Stimulated activated CD4-positive, alpha-beta T cell treated with anti-CD3 and anti-CD28 coated beads, Interleukin-4, amount 100 ng/mL, for 1 hour (primary cell): ENCODE measurements at places on chromosomes 4 and X.

DNA sequence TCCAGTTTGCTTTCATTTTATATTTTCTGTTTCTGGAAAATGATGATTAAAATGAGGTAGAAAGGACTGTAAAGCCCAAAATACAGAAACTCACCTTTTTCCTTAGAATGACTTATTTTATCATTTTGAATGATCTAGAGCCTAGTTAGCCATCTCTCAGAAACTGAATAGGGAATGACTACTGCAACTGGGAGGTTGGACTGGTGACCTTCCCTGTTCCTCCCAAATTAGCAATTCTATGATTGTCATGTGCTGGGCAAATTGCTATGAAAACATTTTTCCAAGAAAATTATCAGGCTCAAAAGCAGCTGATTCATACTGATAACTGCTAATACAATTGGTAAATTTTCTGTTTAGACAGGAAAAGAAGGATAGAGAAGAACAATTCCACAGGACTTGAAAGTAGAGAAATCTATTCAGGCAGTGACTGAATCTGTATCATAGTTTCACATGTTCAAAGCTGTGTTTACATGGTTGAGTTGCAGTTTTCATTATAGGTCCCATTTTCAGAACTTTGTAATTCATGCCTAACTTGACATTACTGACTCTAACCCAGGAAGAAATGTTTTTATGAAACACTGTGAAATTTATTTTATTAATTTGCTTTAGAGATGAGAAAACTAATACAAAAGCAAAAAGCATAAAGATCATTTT is 43.4 kb upstream of the SEC24B start:
- DNase-seq, result no peak

GRCh38 chr4:119550857-119551532 is 77.6 kb downstream of the PDE5A start:
- no peak for DNase-seq

- no peak for DNase-seq
These were observed 168.7 kb downstream of the DLG3 start for GRCh38 chrX:70613295-70613694.

GRCh38 chr4:15444879-15445547 is 17.2 kb downstream of the C1QTNF7 start:
- no peak for DNase-seq

- DNase-seq, result peak; percentile 44
These were observed at the start of gene L1CAM for GRCh38 chrX:153885968-153886903. L1CAM (minus strand) TSS chrX:153886173; CDS start chrX:153875836, 10,337 bp downstream.

GRCh38 chr4:53141308-53141707 is 224.6 kb downstream of the SCFD2 start:
- no peak for DNase-seq

GRCh38 chrX:291411-291901 is 10.3 kb downstream of the PLCXD1 start:
- no peak for DNase-seq

GRCh38 chrX:68997911-68998310 is 167.3 kb downstream of the PJA1 start:
- no peak for DNase-seq

GRCh38 chr4:76850010-76850441 is 47.9 kb downstream of the SOWAHB start:
- no peak for DNase-seq

DNA sequence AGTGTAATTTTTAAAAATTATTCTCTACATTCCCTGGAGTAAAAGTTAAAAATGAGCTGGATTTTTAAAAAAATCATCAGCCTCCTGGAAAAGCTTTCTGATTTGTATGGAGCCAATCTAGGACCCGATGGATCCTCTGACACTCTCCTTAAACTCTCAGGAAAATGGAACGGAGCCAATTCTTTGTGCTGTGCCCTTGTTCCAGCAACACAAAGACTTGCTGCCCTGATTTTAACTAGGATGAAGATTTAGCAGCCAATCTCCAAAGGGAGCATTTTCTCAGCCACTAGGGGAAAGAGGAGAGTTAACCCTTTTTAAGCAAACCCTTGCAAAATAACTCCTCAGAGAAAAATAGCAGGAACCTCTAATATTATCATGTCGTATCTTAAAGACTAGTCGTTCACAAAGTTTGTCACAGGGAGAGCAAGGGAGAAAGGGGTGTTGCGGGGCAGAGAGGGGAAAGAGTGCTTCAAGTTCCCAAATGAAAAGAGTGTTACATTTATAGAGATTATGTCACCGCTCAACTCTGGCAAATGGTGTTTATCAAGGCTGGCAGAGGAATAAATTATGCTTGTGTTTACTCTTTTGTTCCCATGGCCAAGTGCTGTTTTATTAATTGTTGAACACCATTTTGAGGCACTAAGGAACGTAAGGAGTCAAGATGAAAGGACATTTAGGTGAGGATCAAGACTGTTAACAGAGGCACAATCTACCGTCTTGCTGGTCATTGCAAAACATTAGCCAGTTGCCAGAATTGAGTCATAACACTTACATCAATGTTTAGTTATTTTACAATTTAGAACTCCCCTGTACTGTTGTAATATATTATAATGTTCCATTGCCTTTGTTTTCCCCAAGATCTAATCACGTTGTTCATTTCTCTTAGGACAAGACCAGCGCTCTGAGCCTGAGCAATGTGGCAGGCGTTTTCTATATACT is 250.7 kb downstream of the THOC2 start:
- no peak for DNase-seq

GRCh38 chr4:184019667-184020623 is 114.8 kb downstream of the STOX2 start:
- no peak for DNase-seq

DNA sequence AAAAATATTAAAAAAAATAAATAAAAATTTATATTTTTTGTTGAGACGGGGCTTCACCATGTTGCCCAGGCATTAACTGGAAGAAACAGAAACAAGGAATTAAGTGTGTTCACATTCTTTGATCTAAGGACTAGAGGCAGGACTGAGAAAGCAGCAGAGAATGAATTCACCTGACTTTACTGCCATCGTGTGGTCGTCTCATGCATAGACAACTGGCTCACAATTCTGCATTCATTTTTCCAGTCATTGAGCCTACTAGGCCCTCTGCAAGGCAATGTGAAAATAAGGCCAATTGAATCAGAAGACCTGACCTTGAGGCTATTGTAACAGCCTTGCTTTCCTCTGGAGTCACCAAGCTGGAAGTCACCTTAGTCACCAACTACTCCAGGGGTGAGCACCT is 37.4 kb downstream of the LHFPL1 start:
- peak; percentile 4 for DNase-seq

DNA sequence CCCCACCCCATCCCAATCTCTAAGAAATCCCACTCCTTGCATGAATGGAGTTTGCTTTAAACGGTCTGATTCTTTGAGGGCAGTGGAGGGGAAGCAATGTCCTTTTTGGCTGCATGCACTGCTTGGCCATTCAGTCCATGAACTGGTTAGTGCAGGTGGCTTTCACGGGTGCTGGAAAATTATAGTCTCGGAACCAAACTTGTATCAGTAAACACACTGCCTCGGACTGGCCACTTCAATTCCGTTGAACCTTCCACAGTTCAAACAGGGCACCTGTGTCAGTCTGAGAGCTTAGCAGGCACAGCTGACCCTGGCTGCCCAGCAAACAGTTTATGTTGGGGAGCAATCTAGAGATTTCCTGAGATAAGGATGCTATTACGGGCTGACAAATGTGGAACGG is 255.6 kb downstream of the DHX15 start:
- no peak for DNase-seq

DNA sequence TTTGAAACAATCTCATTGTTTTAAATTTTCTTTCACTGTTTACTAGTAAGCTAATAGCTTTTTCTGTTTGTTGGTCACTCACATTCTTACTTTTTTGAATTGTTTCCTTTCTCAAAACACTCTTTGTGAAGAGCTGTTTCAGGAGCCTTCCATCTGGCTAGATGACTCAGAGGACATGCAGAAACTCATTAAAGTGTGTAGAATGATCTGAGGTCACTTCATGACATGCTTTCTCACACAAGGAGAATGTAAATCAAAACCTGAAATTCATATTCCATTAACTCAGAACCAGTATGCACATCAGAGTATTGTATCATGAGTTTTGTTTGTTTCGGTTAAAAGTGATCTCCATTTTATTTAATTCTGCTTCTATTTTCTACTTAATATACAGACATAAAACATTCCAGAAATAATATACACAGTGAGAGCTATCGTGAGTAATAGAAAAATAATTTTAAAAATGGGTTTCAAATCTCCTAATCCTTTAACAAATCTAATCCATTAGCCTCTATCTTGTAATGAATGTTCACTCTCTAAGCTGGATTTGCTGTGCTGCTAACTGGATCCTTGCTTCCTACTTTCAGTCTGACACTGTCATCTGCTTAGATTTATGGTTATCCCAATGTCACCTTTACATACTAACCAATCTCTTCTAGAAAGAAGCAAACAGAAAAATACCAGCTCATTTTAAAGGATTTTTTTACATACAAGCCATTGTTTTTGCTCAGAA is 449.6 kb downstream of the FSTL5 start:
- DNase-seq, result no peak

DNA sequence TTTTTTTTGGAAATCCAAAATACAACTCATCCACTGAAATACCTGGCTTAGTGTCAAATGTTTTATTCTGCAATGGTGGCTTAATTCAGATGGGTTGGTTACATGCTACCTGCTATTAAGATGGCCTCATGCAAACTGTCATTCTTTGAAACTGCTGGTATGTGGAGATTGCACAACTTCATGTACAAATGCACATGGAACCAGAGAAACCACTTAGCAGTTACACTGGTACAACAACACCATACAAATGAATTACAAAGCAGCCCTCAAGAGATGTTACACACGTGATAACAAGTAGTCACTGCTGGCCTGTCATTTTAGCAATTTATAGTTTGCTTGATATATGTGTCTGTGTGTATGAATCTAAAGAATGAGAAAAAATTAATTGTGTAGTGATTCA is 84.6 kb upstream of the STS start:
- no peak for DNase-seq
